ENCODE measurements at places on chromosomes 2 and 18. TPM values are rescaled to one million over a fixed set of nuclear protein-coding genes. Genes with fewer than 3 reads are reported as not detected.

DNA sequence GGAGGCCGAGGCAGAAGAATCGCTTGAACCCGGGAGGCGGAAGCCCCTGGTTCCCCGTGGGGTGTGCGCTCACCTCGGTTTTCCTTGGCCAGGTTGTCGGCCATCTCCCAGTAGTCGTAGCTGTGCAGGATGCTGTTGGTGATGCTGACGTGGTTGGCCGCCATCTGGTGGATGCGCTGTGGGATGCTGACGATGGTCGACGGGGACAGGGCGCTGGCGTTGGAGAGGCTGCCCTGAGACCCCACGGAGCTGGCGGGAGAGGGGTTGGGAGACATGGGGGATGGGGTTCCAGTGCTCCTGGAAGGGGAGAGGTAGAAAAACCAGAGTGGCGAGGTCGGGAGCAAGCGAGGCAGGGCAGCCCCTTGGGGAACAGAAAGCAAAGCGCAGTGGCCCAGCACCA is 64.4 kb upstream of the REV1 start:
- no peak overlapping the region for H3K27ac ChIP-seq
- H3K36me3 ChIP-seq: no peaks in the 10 kb centered on the region
- DNase-seq: no peak
- no peaks in the 10 kb centered on the region for H3K4me1 ChIP-seq

GRCh38 chr2:138122891-138123290 is 158.6 kb downstream of the HNMT start:
- no peaks in the 10 kb centered on the region for H3K36me3 ChIP-seq
- H3K27ac ChIP-seq: peak overlapping the region; percentile 68
- no peak overlapping the region for H3K4me3 ChIP-seq

DNA sequence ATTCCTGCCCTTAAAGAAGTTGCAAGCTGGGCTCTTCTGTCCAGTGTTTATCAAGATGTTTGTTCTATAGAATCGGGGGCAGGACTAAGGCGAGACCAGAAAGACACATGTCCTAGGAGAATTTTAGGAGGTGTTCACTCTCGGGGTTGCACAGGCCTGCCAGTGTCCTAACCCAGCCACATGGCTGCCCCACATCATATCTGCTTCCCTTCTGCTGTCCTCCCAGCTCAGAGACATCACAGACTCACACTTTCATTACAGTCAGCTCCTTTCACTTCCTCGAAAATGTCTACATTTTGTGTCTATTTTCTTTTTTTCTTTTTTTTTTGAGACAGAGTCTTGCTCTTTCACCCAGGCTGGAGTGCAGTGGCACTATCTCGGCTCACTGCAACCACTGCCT is 10.7 kb upstream of the MRO start:
- H3K27me3 ChIP-seq: no peaks in the 10 kb centered on the region
- H3K27ac ChIP-seq: no peak overlapping the region
- no peak overlapping the region for H3K4me3 ChIP-seq
- peaks cover 4% of the 10 kb centered on the region for H3K4me1 ChIP-seq
- no peaks in the 10 kb centered on the region for H3K36me3 ChIP-seq
- DNase-seq: no peak

DNA sequence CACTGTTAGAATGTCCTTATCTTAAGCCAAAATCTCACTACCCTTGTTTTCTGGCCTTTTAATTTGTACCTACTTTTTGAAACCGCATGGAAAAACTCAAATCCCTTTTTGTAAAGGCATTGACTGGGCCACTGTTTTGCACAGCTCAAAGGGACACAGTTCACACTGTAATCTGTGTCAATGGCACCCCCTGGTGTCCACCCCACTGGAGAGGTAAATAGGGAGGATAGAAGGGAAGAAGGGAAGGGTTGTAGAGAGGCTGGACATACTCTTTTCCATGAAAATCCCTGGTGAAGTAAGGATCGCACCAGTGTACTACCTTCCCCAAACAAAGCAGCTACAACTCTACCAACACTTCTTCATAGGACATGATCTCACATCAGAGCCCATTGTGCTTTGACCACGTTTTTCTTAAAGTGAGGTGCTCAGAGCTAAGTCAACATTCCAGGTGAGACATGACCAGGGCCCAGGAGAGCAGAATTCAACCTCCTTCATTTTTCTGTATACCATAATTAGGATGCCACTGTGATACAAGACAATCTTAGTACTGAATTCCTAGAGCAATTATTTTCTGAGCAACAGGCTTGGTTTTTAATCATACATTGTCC is 92.4 kb upstream of the RMDN2 start:
- H3K4me1 ChIP-seq: peaks cover 6% of the 10 kb centered on the region
- peak; percentile 94 for DNase-seq
- no peak overlapping the region for H3K4me3 ChIP-seq
- H3K27me3 ChIP-seq: no peaks in the 10 kb centered on the region
- no peaks in the 10 kb centered on the region for H3K36me3 ChIP-seq
- H3K27ac ChIP-seq: no peak overlapping the region

DNA sequence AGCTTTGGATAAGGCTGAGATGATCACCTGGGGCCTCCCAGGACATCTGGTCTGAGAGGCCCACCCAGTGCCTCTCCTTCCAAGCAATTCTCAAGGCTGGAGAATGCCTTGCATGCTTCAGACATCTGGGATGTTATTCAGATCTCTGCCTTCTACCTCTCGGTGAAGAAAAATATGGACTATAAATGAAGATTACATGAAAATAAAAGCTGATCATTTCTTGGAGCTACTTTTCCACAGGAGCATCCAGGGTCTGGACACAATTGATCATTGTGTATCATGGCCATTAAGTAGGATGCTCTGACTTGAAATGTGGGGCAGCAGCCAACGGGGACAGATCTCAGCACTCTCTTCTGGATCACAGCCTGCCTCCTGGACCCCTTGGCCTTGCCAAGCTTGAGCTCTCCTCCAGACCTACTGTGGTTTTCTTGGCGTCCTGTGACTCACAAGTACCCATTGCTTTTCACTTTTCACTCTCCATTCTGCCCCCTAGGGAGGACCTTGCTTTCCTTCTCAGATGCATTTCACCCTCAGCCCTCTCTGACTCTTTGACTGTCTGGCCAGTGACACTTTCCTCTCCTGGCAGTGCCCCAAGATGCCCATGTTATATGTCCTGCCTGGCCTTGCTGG is 203.1 kb downstream of the INSIG2 start:
- H3K4me3 ChIP-seq: no peak overlapping the region
- no peak overlapping the region for H3K27ac ChIP-seq
- no peaks in the 10 kb centered on the region for H3K4me1 ChIP-seq
- no peaks in the 10 kb centered on the region for H3K36me3 ChIP-seq
- DNase-seq: peak; percentile 35

- H3K36me3 ChIP-seq: no peaks in the 10 kb centered on the region
- no peak for DNase-seq
- H3K4me1 ChIP-seq: no peaks in the 10 kb centered on the region
- H3K27ac ChIP-seq: no peak overlapping the region
- peaks cover 72% of the 10 kb centered on the region for H3K27me3 ChIP-seq
These were observed 358.2 kb upstream of the MYT1L start for GRCh38 chr2:2689306-2689705.

- no peak overlapping the region for H3K27ac ChIP-seq
- H3K36me3 ChIP-seq: peaks cover 33% of the 10 kb centered on the region
- no peaks in the 10 kb centered on the region for H3K27me3 ChIP-seq
- DNase-seq: no peak
These were observed 85.7 kb downstream of the ACTR2 start for GRCh38 chr2:65313126-65313953.

- H3K27ac ChIP-seq: no peak overlapping the region
- no peak overlapping the region for H3K4me3 ChIP-seq
- H3K36me3 ChIP-seq: no peaks in the 10 kb centered on the region
- H3K4me1 ChIP-seq: peaks cover 28% of the 10 kb centered on the region
- no peak for DNase-seq
- no peaks in the 10 kb centered on the region for H3K27me3 ChIP-seq
These were observed 123.0 kb upstream of the PKDCC start for GRCh38 chr2:41924709-41925408.

DNA sequence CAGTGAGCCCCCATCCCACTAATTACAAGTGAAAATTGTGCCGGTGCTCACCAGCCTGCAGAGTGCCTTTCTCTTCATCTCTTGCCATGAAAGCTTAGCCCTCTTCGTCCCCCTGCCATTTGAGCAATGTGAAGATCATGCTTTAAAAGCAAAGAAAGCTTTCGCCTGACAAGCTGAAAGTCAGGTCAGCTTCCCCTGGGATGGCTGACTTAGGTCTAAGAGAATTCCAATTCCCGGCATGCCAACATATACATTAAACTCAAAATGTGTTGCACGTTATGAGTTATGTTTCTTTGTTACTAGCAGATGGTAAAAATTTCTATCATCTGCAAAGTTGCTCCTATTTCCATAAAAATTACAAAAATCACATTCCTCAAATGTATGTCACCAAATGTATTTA is 129.8 kb downstream of the AFF3 start:
- no peaks in the 10 kb centered on the region for H3K36me3 ChIP-seq
- no peak for DNase-seq
- no peak overlapping the region for H3K27ac ChIP-seq
- no peak overlapping the region for H3K4me3 ChIP-seq
- no peaks in the 10 kb centered on the region for H3K27me3 ChIP-seq

DNA sequence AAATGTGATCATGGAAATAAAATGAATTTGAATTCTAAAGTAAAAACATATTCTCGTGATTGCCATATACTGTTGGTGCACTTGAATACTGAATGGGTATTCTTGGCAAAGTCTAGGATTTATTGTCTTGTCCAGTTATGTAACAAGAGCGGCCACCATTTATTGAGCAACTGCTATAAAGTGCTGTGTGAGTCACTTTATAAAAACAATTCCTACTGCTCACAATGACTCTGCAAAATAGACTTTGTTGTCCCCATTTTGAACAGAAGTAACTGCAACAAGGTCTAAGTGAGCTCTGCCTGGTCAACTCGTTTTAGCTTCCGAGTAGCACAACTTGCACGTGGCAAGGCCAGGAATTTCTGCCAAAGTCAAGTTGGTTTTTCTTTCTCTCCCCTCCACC is 995.6 kb upstream of the FANCL start:
- no peaks in the 10 kb centered on the region for H3K36me3 ChIP-seq
- H3K27me3 ChIP-seq: peaks cover 7% of the 10 kb centered on the region
- no peak overlapping the region for H3K27ac ChIP-seq
- no peak overlapping the region for H3K4me3 ChIP-seq

- H3K4me1 ChIP-seq: no peaks in the 10 kb centered on the region
- DNase-seq: no peak
- H3K27me3 ChIP-seq: peaks cover 31% of the 10 kb centered on the region
- no peak overlapping the region for H3K4me3 ChIP-seq
- H3K27ac ChIP-seq: no peak overlapping the region
These were observed 134.0 kb downstream of the GALNT14 start for GRCh38 chr2:31004257-31004656.

GRCh38 chr2:173715441-173715840 is 249.7 kb downstream of the SP3 start:
- no peak overlapping the region for H3K4me3 ChIP-seq
- peak overlapping the region; percentile 96 for H3K27ac ChIP-seq
- H3K4me1 ChIP-seq: peaks cover 43% of the 10 kb centered on the region
- no peaks in the 10 kb centered on the region for H3K27me3 ChIP-seq
- peak; percentile 73 for DNase-seq
- no peaks in the 10 kb centered on the region for H3K36me3 ChIP-seq

DNA sequence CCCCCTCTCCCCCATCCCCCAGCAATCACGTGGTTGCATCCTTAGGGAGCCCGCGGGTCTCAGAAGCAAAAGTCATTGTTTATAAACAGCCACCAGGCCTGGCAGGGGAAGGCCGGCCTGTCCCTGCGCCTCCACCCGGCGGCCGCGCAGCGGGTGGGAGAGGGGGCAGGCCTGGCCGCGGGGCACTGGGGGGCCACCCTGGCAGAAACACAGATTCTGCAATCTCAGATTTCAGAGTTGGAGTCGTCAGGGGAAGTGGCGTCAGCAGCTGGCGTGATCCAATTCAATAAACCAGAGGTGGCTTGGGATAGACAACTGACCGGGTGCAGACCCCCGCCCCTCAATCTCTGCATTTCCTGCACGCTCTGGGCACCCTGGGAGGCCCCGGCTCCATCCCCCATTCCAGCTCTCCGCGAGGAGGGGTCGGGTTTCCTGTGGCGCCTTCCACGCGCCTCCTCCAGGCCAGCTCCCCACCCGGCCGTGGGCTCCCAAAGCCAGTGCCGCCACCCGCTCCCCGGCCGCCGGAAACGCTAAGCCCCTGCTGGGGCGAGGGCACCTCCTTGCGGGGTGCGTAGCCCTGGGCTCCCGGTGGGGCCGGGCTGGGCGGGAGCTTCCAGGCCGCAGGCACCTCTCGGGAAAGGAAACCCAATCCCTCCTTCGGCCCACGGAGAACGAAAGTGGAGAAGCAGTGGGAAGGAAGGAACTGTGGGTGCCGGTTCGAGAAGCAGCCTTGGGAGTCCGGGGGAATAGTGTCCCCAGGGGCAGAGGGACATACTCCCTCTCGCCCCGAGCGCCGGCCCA is 1.1 kb downstream of the BIN1 start:
- H3K4me1 ChIP-seq: peaks cover 26% of the 10 kb centered on the region
- no peaks in the 10 kb centered on the region for H3K27me3 ChIP-seq
- H3K36me3 ChIP-seq: no peaks in the 10 kb centered on the region

GRCh38 chr2:134021830-134022524 is 231.9 kb upstream of the MGAT5 start:
- H3K4me1 ChIP-seq: no peaks in the 10 kb centered on the region
- no peaks in the 10 kb centered on the region for H3K36me3 ChIP-seq
- no peak for DNase-seq
- H3K27me3 ChIP-seq: peaks cover 13% of the 10 kb centered on the region

GRCh38 chr2:10891390-10891789 is 20.3 kb upstream of the KCNF1 start:
- no peaks in the 10 kb centered on the region for H3K4me1 ChIP-seq
- no peaks in the 10 kb centered on the region for H3K36me3 ChIP-seq
- no peak overlapping the region for H3K27ac ChIP-seq

Gene SERPINB13
- total RNA-seq: not detected

Gene GAREM1
- total RNA-seq: 0.86 TPM

Gene ABCG5
- not detected for total RNA-seq

Gene IL1RN
- 8.2 TPM for total RNA-seq
